ENCODE measurements at places on chromosomes 16 and 17. TPM values are rescaled to one million over a fixed set of nuclear protein-coding genes. Genes with fewer than 3 reads are reported as not detected.

GRCh38 chr17:30323262-30323894, 10.5 kb downstream of the TMIGD1 start:
- no peak for DNase-seq

GRCh38 chr16:68460067-68460466, 11.8 kb upstream of the SMPD3 start:
- no peak for DNase-seq

DNA sequence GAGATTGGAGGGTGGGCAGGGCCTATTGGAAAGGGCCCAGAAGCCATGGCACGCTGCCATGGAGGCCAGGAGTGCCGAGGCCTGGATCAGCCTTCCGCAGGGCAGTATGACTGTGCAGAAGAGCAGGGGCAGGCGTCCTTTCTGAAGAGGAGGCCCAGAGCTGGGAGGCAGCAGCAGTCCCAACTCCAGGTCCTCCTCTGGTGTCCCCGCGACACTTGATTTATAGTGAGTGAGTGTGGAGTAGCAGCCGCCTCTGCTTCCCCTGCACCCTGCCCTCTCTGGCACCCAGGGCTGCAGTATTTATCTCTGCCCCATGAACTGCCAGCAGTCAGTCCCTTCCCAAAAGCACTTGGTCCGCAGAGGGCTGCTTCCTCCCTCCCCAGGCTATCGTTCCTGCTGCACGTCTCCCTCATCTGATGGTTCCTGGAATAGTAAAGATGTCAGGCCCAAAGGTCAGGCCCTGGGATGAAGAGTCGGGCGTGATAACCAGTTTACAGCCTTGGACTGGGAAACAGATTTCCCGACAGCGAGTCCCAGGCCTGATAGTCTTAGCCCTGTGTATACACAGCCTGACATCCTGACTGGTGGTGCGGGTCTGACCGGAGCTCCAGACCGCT, 32.9 kb downstream of the PGS1 start:
- peak; percentile 67 for DNase-seq

- DNase-seq = no peak
Observed at GRCh38 chr17:74099442-74100340, 103.8 kb upstream of the RPL38 start.

UBTF gene
- 84.7 TPM for total RNA-seq

GRCh38 chr17:39916918-39917317, 1.5 kb downstream of the GSDMB start:
- no peak for DNase-seq

DNA sequence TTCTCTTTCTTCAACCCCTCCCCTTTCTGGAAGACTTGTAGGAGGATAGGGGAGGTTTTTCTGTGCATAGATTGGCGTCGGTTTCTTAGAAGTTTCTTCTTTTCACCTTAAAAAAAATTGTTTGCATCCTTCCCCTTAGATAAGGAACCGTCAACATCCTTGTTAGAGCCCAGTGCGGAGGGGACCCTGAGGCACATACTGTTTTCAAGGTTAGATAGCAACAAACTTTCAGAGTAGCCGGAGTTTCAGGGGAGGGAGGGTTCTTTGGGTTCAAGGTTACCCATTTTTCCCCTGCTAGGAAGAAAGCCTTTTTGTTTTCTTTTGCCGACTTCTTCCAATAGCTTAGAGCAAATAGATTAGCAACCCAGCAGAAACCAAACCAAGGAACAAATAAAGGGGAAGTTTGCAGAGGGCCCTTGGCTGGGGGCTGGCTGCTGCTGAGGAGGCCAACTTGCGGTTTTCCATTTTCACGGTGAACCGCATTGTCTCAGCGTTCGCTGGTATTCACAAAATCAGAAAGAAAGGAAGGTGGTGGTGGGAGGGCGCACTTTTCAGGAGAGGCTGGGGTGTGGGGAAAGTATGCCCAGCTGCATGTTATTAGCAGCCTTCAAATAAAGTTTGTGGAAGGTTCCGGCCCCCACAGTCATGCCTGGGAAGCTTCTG, 28.8 kb downstream of the MSI2 start:
- DNase-seq = no peak

- peak; percentile 66 for DNase-seq
Observed at GRCh38 chr16:84084570-84085270, 32.0 kb downstream of the MBTPS1 start.

- DNase-seq = peak; percentile 83
Observed at GRCh38 chr17:69434164-69434579, 19.7 kb downstream of the MAP2K6 start.

- DNase-seq = no peak
Observed at GRCh38 chr16:87410530-87410929, 18.4 kb downstream of the MAP1LC3B start.

GRCh38 chr17:81131486-81132196, 33.7 kb upstream of the PVALEF start:
- DNase-seq = no peak

CD68 gene
- total RNA-seq = 2.9 TPM

DNA sequence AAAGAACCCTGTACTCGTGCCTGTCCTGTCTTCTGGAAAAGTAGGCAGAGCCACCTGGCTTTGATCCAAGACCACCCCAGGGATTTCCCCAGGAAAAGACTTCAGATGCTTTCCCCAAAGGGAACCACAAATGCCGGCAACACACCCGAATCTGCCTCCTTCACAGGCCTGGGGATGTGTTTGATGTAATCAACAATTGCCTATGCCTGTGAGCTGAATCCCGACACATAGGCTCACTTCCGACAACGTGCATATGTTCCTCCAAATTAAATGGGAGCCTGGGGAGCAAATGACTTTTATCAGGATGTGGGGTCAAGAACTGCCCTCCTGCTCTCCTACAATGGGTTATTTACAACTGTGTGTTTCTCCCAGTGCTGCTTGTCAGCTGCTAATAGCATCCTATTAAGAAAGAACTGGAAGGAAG, 535.2 kb upstream of the CDH11 start:
- DNase-seq = peak; percentile 32

DOC2A gene
- total RNA-seq = 0.58 TPM

GRCh38 chr16:79726902-79727301, 126.4 kb upstream of the MAF start:
- no peak for DNase-seq

GRCh38 chr17:79465011-79465680, 145.7 kb downstream of the RBFOX3 start:
- no peak for DNase-seq

GRCh38 chr17:42422412-42422957, 571 bp downstream of the CAVIN1 start:
- no peak for DNase-seq

DNA sequence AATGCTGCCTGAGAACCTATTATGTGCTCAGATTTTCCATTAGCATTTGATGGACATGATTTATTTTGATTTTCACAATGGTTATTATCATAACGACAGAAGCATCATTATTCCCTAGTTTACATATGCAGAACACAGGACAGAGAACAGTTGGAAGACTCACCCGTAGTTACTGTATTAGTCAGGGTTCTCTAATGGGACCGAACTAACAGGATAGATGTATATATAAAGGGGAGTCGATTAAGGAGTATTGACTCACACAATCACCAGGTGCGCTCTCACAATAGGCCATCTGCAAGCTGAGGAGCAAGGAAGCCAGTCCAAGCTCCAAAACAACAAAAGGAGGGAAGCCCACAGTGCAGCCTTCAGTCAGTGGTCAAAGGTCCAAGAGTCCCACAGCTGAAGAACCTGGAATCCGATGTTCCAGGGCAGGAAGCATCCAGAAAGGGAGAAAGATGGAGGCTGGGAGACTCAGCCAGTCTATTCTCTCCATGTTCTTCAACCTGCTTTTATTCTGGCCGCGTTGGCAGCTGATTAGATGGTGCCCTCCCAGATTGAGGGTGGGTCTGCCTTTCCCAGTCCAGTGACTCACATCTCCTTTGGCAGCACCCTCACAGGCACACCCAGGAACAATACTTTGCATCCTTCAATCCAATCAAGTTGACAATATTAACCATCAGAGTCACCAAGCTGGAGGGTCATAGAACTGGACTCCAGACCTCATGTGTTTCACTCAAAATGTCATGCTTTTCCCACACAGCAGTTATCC, 92.7 kb upstream of the XYLT1 start:
- DNase-seq = no peak
